HFF-Myc (cell line): ENCODE measurements at places on chromosomes 2 and 18.

GRCh38 chr2:110116033-110116710 is 550 bp upstream of the MALL start:
- DNase-seq: peak; percentile 35

DNA sequence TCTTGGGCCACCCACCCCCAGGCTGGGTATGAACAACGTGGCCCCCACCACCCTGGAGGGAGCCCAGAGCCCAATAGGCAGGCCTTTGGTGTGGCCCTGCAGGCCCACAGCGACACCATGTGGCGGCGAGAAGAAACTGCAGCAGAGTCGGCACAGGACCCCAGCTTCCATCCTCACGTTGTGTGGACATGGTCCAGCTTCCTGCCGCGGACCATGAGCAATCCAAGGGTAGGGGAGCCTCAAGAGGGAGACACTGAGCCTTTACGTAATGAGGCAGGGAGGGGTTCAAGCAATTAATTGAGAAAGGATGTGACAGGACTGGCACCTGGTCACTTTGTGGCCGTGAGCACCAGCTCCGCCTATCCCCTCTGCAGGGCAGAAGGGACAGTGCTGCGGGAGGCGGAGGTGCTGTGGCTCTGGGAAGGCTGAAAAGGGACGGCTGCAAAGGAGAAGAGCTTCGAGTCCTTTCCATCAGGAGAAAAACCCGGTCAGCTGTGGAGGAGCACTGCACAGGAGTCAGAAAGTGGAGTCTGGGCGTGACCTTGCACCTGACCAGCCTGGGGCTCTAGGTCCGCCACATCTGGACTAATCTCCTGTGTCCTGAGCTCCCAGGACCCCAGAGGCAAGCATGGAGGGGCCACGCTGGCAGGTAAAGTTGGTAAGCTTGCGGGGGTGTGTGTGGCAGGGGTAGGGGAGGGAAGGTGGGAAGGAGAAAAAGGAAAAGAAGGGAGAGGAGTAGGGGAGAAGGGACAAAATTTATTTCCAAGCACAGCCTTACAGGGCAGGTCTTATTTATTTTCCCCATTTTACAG is 44.9 kb downstream of the TMEM37 start:
- peak; percentile 31 for DNase-seq

GRCh38 chr18:45316127-45316526 is 299.1 kb upstream of the SLC14A2 start:
- no peak for DNase-seq

DNA sequence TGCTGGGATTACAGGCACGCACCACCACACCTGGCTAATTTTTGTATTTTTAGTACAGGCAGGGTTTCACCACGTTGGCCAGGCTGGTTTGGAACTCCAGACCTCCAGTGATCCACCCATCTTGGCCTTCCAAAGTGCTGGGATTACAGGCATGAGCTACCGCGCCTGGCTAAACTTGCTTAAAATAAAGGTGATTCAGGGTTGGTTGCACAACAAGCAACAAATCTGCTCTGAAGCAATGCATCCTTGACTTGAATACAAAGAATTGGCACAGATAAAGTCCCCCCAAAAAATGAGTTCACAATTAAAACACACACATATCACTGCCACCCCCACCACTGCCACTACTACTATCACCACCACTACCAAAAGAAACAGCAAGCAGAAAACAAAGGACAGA is 34.9 kb downstream of the CCDC88A start:
- no peak for DNase-seq

DNA sequence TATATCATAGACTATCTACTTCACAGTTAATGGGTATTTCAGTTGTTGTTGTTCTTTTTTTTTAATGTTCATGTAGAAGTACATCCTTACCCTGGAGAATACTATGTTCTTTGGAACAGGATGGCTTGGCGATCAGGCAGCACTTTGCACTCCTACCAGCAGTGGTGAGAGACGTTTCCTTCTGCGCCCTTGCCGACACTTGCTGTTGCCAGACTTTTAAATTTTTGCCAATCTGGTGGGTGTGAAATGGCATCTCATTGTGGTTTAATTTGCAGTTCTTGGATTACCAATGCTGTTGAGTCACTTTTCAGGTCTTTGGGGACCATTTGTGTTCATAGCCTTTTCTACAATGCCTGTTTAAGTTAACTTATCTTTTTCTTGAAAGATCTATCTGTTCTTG is 197.3 kb downstream of the SH3RF3 start:
- DNase-seq: no peak

DNA sequence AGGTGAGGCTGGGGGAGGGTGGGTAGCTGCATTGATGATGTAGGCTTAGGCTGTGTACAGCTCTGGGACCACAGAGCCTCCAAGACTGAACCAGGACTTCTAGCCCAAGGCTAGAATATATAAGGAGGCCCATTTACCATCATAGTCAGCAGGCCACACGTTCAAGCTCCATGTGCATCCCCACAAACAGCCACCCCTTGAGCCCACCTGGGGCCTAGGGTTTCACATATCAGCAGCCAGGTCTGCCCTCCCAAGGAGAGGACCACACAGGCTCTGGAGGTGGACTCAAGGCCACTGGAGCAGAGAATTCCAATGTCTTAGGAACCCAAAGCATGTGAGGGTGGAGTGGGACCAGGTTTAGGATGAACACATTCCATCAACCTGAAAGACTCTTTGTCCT is 230.5 kb downstream of the TTC32 start:
- no peak for DNase-seq

DNA sequence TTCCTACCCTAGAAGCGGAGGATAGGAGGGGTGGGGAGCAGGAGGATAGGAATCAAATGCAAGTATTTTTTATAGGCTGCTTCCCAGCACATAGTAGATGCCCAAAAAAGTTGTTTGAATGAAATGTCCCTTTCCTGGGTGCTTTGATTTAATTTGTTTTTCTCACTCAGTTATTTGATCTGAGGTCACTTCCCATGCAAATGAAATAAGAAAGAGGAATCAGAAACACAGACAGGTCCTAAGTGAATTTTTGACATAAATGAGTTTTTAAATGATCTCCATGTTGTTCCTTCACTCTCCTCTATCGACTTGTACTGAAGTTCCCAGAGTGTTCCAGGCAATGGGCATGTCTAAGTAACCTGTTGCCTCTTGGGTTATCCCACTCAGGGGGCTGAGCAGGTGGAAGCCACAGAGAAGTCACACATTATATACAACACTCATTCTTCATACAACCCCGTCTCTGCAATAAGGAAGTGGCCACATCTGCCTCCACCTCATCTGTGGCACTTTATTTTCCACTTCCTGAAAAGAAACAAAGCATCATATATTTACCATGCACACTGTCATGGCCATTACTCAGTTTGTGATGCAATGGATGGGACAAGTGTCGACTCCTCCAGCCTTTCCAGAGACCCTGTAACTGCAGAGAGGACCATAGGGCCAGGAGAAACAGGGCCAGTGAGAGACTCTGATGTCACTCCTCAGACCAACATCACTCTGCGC is 81.9 kb upstream of the ZNF397 start:
- no peak for DNase-seq

GRCh38 chr2:142693171-142693950 is 184.1 kb upstream of the KYNU start:
- DNase-seq: no peak

GRCh38 chr2:54047091-54047490 is 68.3 kb upstream of the ACYP2 start:
- no peak for DNase-seq

- no peak for DNase-seq
Observed at GRCh38 chr18:27964811-27965210, 212.1 kb downstream of the CDH2 start.

GRCh38 chr2:159362816-159363251 is 76.3 kb upstream of the WDSUB1 start:
- no peak for DNase-seq

DNA sequence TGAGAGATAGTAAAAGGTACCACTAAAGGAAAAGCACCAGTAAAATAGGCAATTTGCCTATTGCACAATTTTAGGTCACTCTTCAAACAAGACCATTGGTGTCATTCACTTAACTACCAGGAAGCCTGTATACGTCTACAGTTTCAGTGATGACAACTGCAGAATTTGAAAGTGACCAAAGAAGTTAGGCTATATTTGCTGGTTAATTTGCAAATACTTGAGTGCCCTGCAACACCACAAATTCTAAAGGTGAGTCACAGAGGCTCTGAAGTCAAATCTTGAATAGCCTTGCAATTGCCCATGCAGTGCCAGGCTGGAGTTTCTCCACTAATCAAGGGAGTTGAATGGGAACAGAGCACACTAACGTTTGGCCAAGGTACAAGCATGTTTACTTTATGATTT is 128.7 kb upstream of the CCDC68 start:
- DNase-seq: no peak

DNA sequence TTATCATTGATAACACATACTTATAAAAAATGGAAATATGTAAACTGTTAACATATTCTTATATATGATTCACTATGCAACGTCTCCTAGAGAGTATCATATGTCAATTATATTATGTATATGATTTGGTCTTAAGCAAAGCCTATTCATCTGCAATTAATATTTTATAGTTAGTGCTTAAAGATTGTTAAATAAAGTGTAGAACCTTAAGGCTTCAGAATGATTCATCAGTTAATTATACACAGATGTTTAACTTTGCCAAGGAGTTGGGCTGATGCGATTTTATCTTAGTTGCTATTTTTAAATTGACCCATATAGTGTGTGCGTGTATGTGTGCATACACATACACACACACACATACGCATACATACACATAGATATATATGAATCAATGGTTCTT is 323.1 kb downstream of the RBM43 start:
- peak; percentile 24 for DNase-seq

DNA sequence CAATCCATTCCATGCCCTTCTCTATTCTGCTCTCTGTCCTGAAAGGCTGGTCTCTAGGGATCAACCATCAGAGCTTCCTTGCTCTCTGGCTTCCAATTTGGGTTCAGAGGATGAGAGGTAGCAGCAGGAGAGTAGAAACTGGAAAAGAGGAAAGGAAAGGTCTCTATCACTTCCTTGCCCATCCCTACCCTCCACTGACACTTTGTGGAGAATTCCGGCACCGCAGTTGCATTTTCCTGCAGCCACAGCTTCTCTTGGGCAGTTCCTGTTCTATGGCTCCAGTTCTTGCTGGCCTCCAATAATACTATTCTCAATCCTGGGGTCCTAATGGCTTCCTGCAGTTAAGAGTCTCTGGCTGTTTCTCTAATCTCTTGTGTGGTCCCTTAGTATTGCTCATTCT is 13.3 kb upstream of the IMPACT start:
- no peak for DNase-seq

DNA sequence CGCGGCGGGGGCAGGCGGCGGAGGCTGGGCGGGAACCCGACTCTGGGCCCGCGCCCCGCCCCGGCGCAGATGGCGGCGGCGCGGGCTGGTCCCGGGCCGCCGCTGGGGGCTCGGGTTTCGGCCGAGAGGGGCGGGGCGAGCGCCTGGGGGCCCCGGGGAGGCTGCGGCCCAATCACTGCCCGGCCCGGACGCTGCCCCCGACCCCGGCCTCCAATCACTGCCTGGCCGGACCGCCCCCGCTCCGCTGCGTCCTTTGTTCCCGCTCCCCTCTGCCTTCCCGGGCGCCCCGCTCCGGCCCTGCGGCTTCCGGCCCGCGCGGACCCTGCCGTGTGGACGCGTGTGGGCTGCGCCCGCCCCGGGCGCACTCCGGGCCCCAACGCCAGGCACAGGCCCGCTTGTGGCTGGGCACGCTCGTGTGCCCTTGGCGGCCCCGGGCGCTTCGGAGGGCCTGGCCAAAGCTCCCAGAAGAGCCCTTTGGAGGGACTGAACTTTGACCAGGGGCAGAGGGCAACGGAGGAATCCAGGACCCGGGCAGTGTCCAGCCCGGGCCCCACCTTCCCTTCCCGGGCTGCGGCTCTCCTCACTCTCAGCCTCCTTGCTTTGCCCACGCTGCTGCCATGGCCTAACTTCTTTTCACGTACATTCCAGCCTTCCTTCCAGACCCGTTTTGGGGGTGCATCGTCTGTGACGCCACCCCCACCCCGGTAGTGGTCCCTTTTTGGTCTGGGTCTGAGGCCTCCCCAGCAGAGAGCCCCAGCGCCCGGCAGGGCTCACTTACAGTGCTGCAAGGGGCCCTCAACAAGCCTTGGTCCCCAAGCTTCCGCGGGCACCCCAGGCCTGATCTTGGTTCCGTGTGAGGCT is 27.1 kb upstream of the PTMA start:
- no peak for DNase-seq

DNA sequence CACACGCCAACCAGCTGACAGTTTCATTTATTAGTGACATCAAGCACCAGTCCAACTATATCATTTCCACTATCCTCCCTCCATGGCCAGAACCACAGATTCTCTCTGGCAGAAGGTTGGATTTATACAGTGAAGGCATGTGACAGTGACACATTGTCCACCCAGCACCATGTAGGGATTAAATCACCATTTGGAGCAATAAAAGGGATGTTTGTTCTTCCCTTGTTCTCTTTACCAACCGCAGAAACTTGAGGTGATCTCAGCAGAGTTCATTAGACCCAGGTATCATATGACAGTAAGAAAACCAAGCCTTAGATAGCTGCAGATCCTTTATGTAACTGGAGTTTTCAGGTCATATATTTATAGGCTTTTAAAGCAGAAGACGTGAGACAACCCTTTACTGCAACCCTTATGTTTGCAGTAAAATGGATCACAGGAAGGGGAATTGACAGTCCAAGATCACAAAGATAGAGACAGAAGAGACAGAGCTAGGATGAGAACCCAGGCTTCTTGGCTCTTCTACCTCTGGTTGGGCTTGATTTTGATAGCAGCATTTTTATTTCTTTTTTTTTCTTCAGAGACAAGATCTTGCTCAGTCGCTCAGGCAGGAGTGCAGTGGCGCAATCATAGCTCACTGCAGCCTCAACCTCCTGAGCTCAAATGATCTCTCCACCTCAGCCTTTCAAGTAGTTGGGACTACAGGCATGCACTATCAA is 80.1 kb downstream of the XDH start:
- DNase-seq: no peak

DNA sequence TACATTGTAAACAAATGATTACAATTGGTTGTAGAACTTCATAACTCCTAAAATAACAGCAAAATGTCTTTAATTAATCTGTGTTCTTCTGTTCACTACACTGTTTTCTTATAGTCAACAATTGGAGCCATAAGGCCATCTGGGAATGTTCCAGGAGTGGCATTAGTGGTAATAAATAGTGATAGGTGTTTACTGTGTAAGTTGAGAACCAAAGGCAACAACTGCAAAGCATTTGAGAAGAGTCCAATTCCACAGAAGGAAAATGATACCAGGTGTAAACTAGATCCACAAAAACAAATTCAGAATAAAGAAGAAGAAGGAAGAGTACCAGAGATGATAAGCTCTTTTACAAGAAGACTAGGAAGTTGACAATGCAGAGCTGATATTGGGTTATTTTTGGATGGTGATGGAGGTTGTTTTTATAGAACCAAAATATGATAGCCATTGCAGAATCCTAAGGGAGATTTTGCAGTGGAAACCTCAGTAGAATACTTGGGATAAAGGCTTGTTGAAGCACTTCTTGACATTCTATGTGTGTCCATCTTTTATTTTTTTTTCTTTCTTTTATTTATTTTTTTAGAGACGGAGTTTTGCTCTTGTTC is 52.9 kb downstream of the ANTXR1 start:
- no peak for DNase-seq

DNA sequence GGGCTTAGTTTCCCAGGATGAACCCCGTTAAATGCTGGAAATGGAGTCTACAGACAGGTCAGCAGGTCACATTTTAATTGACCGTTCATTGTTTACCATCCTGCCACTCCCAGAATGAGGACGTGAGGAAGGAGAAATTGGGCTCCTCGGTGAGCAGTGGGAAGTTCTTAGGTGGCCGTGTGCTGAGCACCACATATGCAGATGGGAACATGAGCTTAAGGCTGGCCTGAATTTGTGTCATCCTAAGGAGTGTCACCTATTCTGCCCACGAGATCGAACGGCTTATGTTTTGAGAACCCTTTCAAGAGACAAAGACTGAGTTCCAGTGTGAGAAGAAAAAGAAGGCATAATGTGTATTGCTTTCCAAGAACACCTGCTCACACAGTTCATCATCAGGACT is 234.4 kb upstream of the PXDN start:
- no peak for DNase-seq
